ENCODE measurements at places on chromosomes 4 and X. TPM values are rescaled to one million over a fixed set of nuclear protein-coding genes. Genes with fewer than 3 reads are reported as not detected.
A peak's percentile ranks its signal among the peaks of the same experiment; 100 is the strongest.

Gene NCAPG
- 6.4 TPM for total RNA-seq

Gene FAM47E
- total RNA-seq: 3.9 TPM

Gene PRAF2
- 3.0 TPM for total RNA-seq

Gene BMP2K
- 80.6 TPM for total RNA-seq

DNA sequence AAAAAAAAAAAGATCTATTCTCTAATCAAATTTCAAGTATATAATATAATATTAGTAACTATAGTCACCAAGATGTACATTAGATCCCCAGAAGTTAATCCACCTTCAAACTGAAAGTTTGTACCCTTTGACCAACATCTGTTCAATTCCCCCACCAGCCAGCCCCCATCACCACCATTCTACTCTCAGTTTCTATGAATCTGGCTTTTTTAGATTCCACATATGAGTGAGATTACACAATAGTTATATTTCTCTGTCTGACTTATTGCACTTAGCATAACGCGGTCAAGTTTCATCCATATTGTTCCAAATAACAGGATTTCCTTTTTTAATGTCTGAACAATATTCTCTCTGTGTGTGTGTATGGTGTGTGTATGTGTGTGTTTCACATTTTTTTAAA, 33.7 kb upstream of the VMA21 start:
- no peak for DNase-seq

GRCh38 chr4:187174749-187175148, 451.1 kb upstream of the FAT1 start:
- no peak for DNase-seq

DNA sequence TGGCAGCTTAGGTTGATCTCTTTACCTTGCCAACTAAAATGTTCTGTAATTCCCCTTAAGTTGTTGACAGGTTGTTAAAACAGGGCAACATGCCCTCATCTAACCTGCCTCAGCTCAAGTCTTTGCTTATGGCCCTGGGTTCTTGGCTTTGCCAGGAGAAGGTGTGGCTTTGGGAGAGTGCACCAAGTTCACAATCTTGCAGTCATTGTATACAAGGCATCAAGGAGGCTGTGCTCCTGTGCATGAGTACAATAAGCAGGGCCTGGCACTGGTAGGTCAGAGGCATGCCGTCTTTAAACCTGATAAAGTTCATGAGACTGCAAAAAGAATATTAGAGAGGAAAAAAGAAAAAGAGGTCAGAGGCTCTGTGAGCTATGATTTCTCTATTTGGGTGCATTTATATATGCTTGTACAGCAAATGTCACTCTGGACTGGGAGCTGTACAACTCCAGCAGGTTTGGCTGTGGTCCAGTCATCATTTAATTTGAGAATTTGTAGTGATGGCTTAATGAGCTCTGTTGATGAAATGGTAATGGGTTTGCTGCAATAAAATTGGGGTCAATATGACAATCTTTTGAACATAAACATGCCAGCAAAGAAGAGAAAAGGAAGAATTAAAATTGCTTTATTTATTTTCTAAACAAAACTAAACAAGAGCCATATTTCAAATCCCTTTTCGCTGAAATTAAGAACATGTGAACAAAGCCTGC, 30.3 kb downstream of the AREG start:
- DNase-seq: no peak

GRCh38 chrX:24672701-24673190, 21.0 kb upstream of the POLA1 start:
- DNase-seq: peak; percentile 2

- no peak for DNase-seq
Measured at GRCh38 chr4:38837849-38838248, 18.8 kb downstream of the TLR6 start.

DNA sequence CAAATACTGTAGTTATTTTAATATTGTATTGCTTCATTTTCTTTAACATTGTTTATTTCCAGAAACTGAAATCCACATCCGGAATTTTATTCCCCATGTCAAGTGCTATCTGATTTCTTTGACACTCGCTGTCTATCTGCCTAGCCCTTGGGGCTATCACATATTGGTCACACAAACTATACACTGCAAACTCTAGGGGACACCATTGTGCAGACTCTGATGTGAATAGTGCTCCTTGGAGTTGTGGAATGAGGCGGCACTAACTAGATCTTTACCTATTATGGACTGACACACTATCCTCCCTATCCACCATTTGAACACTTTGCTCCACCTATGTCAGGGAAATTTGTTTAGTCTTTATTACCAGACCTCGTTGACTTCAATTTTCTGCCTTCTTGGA, 534.5 kb downstream of the GLUD2 start:
- no peak for DNase-seq

- no peak for DNase-seq
Measured at GRCh38 chr4:42197341-42197740, 44.9 kb upstream of the BEND4 start.

DNA sequence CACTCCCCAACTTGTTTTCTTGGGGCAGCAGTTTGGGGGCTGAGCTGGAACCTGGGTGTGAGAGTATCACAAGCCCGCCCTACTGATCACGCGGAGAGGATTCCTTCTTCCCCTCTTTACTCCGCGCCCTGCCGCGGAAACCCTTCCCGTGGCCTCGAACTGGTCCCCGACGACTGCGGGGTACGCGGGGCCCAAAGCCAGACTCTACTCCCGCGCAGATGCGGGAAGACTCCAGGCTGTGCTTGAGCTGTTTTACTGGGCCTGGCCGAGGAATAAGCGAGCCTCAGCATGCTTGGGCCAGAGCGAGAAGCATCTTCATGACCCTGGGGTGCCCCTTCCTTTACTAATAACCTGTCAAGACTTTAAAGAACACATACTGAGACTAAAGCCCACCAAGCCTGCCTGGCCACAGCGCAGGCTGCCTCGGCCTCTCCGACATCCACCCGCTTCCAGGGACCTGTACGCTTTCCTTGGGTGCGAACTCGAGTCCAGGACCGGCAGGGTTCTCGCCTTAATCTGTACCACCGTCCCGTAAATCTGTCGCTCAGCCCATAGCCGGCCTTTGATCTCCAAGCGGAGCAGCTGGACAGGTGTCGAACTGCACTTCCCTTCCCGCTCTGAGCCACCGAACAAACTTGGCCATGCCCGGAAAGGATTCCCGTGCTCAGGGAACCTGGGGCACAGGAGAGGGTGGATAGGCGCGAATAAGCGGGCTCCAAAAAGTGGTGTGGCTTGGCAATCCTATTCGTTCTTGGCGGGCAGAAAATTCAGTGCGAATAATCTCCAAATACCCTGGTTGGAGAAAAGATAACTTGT, 55.0 kb upstream of the TMEM33 start:
- no peak for DNase-seq

GRCh38 chr4:123244137-123244536, 152.5 kb upstream of the SPRY1 start:
- DNase-seq: no peak

DNA sequence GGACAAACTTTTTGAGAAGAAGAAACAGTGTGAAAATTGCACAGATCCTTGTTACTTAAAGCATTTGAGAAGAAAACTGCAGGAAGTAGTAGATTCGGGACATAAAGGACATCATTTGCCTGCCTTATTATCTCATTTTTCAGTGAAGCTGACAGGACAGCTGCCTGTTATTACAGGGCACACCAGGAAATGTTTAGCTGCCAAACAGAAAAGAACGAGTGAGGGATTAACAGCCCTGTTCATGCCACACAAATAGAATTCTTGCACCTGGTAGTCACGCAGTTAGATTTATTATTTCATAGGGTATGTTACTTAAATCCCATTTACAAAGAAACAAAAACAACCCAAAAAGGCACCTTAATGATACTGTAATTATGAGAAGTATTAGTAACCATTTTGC, 100.6 kb downstream of the CHIC2 start:
- DNase-seq: no peak

DNA sequence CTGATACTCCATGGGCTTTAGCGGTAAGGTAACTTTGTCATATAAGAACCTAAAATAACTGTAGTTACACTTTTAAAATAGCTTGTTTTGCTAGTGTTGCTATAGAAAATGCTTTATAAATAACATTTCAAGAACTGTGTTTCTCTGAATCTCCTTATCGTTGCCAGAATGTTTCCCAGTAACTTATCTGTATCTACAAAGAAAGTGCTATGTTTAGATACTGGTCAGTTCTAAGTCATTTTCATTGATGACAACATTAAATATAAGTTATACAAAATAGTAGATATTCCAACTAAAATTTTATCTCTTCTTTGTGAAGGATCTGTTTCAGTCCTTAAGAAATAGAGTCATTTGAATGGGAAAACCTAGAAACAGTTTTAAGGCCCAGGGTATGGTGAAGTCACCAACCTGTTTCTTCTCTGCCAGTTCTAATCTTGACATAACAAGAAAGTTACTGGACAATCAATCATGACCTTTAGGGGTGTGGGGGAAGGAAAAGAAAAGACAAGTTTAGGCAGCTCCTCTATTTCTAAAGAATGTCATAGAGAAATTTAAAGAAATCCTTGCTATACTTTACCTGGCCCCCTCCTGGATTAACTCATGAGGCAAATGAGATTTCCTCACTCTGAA, 425.9 kb downstream of the RPA4 start:
- DNase-seq: no peak

GRCh38 chr4:24930151-24930550, 17.3 kb upstream of the CCDC149 start:
- DNase-seq: no peak

DNA sequence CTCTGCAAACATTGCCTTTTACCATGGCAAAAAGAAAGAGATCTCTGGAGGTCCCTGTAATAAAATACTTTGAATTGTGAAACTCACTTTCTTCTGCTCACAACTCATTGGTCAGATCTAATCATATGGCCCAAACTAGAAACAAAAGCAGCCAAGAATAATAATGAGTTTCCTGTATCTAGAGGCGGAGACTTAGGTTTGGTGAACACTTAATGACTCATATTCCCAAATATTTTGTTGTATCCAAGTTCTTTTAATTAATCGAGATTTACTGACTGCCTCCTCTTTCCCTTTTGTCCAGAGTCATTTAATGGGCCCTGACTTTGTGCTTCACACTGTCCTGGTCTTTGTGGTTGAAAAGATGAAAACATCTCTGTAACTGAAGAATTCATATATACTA, 190.6 kb downstream of the CCSER1 start:
- DNase-seq: no peak

Data from occipital lobe (tissue), 3 donors.